Fibroblast of the aortic adventitia (primary cell): ENCODE measurements at places on chromosomes 16 and 17.

- DNase-seq, result no peak
These were observed 370.7 kb downstream of the CDH8 start for GRCh38 chr16:61665512-61665911.

GRCh38 chr17:73389411-73389810, 77.6 kb upstream of the CDC42EP4 start:
- no peak for DNase-seq

GRCh38 chr16:49150341-49150740, 131.3 kb downstream of the CBLN1 start:
- no peak for DNase-seq

DNA sequence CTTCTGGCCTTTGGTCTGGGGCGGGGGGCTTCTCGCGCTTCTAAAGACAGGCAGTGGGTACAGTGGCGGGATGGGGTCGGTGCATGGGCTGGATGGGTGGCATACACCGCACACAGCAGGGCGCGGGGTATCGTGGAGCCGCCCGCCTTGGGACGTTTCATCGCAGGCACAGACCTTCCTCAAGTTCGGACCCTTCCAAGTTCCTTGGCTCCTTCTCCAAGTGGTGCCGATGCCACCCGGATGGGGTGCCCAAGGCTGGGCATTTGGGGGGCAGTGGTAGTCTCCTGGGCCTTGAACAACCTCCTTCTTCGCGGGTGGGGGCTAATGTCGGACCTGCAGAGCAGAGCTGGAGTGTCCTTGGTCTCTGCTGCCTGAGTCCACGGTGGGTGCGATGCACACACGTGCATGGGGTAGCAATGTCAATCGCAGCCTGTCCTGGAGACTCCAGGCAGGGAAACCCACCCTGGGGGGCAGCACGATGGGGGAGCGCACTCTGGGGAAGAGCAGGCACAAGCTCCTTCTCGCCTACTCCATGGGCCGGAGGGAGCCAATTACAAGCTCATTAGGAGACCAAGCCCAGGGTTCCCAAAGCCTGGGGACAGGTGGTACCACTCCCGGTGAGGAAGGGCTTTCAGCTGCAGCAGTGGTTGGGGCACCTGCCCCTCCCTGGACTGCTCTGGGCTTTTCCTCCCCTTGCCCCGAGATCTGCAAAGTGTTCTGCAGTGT, 686 bp upstream of the MTSS2 start:
- no peak for DNase-seq

DNA sequence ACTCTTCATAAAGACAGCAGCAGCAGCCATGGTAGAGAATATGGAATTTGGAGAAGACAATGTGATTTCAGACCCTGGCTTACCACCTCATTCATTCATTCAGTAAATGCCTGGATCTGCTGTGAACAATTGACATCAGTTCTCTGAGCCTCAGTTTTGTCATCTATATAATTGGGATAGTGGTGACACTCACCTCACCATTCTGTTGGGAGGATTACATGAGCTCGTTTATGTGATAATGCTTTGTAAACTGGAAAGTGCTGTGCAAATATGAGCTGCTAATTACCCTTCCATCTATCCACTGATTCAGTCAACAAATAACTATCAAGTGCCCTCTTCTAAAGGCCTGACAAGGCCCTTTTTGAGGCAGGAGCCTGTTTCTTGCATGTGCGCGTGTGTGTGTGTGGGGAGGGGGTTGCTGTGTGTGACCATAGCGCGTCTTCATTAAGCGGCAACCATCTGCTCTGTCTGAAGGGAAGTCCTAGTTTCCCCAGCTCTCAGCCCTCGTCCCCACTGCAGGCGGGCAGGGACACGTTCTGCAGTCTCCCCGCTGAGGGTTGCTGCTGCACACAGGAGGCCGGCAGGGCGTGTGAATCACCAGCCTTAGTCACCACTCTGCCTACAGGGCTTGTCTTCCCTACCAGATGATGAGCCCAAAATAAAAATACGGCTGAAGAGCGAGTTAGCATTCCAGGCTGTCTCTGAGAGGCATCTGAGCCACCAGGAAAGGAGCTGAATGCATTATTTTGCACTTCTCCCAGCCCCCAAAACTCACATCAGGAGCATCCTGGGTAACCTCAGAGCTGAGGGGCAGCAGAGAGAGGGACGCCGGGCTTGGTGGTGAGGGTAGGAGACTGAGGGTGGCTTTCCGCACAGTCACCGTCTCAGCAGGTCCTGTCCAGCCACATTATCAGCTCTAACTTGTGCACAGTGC, 19.9 kb downstream of the ARL4D start:
- peak; percentile 82 for DNase-seq

GRCh38 chr17:33981711-33982601, 273.1 kb upstream of the CCL2 start:
- DNase-seq, result no peak

DNA sequence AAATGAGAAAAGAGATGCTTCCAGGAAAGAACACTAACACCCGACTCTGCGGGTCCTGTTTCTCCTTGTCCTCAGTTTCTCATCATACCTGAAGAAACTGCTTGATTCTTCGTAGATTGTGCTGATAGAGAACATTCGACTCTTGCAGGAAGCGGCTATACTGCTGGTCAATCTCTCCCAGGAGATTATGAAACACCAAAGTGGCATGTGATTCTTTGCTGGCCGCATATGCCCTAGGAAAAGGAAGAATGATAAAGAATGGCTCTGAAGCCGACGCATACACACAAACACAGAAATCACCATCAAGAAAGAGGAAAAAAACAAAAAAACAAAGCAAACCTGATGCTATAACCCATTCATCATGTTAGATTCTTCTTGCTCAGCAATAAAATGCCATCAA, 41.8 kb downstream of the STAT3 start:
- no peak for DNase-seq

DNA sequence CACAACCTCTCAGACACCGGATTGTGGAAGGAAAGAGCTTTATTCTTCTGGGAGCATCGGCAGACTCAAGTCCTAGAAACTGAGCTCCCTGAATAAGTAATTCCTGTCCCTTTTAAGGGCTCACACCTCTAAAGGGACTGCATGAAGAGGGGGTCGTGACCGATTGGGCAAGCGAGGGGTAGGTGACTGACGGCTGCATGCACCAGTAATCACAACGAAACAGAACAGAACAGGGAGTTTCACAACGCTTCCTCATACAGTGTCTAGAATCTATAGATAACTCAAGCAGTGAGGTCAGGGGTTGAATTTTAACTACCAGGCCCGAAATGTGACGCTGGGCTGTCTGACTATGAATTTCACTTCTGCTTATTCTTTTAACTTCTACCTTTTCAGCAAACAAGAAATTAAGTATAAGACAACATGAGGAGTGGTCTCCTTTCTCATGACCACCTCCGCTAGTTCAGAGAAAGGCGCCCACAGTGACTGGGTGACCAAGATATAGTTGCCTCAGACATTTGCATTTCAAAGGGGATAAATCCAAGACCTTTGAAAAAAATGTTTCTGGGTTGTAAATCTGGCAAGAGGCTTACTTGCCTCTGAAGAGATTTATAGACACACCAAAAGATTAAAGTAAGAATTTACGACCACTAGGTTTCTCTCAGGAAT, 88.4 kb upstream of the ATF7IP2 start:
- no peak for DNase-seq

DNA sequence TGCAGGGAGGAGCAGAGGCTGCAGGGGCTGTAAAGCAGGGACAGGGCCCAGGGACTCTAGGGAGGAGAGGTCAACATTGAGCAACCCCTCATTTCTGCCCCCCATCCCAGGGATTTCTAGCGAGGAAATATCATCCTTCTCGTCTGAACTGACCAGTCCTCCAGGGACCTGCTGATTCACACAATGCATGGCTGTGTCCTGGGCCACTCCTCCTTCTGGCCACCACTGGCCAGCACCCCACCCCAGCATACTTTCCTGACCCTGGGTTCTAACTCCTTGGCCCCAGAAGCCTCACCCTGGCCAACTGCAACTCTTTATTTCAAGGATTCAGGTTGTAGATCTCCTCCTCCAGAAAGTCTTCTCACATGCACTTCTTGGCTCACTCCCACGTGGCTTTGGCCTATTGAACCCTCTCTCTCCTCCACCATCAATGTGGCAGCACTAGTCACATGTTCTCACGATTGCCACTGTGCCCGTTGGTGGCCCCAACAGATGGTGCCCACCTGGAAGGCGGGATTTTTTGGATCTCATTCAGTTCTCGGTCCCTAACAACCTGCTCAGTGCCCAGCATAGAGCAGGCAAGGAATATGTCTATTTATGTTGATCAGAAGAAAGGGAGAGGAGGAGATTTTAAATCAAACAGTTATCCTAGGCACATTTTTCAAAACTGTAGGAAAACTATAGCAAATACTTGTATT, 41.5 kb downstream of the CUEDC1 start:
- DNase-seq, result peak; percentile 40

DNA sequence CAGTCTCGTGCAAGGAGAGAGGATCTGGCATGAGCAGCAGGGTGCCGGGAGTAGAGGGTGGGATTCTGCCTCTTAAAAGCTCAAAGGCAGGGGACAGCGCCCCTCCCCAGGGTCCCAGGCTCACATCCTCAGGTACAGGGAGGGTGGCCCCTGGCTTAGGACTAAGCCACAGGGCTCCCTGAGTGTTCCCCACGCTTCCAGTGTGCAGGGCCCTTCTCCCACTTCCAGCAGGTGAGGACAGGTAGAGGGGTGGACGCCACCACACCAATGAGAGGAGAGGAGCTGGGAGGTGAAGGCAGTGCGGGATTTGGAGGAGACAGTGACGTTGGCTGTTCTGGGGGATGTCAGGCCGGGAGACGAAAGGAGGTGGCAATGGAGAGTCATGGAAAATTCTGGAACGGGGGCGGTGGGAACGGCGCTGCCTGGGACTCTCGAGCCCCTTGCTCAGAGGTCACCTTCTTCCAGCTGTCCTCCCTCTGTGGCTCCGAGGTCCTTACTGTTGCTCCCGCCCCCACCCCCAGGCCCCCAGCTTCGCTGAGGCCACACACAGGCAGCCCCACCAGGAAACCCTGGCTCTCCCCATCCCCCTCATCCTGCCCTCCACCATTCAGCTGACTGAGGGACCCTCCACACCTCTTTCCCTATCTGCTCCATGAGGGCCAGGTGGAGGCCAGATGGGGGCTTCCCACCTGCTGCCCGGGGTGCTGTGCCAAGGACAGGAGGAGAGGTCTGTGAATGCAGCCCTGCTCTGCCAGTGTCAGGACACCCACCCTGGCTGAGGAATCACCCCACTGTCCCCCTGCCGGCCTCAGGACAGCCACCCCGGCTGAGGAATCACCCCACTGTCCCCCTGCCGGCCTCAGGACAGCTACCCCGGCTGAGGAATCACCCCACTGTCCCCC, 57.7 kb upstream of the ACSF3 start:
- no peak for DNase-seq

DNA sequence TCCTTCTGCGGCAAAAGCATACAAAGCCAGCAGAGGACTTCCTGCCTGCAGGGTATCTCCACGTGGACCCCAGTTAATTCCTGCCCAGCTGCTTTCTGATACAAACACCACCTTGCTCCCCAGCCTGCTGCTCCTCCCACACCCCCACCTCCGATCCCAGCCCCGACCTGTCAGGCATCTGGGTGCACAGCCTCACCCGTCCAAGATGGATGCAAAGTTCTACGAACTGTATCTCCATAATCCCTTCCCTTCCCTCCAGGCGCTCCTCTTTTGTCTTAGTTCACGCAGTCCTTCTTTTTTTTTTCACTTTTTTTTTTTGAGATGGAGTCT, 15.6 kb upstream of the FOXJ1 start:
- no peak for DNase-seq

- DNase-seq, result no peak
These were observed 539.3 kb downstream of the RBFOX1 start for GRCh38 chr16:7871979-7872378.

DNA sequence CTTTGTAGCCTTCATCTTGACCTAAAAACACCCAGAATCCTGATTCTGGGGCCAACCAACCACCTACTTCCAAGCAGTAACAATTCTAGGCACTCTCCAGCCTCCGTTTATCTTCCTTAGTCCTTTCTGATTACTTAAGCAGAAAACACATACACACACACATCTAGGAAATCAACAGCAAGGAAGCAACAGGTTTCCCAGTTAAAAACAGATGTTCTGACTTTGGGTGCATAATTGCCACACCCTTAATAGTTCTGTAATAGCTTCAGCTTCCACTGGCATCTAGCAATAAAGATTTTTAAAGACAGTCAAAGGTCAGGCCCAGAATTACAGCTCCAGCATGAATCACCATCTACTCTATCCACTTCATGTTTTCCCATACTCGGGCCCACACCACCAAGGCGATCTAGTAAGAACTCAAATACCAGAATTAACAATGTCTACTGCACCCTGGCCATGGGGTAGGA, 2.6 kb downstream of the ARHGAP17 start:
- peak; percentile 90 for DNase-seq

DNA sequence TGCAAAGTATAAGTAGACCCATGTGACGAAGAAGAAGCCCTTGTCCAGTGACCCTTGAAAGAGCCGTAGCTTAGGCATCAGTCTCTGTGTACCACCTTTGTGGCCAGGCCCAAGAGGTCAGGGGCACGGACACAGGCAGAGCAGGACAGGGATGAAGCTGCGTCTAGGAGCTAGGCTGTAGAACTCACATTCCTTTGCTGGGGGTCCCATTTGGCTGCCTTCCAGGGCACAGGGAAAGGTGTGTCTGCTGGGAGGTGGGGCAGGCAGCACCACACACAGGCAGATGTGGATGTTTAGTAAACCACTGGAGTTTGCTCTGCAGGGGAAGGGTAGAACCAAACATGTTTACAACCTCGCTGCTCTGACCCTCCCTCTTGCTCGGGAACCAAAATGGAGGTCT, 33.7 kb downstream of the HNF1B start:
- no peak for DNase-seq

GRCh38 chr16:52251495-52251894, 295.4 kb downstream of the TOX3 start:
- no peak for DNase-seq

GRCh38 chr16:27286451-27286850, 17.9 kb upstream of the NSMCE1 start:
- DNase-seq, result peak; percentile 97

DNA sequence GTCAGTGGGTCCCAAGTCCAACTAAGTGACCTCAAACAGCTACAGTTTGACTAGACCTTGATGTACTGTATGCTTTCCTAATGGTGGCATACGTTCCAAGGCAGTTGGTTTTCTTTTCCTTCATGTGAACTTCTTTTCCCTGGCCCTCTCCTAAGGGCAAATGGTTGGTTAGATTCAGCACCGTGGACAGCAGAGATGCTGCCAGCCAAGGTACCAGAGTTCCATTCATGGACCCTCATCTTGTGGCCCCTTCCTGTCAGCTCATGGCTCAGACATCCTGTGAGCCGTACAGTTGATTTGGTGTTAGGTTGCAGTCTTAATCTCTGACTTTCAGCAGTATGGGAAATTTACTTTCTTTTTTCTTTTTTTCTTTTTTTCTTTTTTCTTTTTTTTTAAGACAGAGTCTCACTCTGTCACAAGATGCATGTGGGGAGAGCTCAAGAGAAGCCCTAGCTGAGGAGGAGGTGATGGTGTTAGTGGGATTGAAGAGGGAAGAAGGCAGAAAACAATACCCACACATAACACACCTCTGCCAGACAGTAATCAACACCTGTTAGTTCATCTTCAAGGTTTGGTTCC, 122.4 kb downstream of the USP31 start:
- peak; percentile 16 for DNase-seq

GRCh38 chr17:71176331-71176730, 944.5 kb upstream of the SOX9 start:
- no peak for DNase-seq
